ENCODE measurements at places on chromosomes 5 and 9.

DNA sequence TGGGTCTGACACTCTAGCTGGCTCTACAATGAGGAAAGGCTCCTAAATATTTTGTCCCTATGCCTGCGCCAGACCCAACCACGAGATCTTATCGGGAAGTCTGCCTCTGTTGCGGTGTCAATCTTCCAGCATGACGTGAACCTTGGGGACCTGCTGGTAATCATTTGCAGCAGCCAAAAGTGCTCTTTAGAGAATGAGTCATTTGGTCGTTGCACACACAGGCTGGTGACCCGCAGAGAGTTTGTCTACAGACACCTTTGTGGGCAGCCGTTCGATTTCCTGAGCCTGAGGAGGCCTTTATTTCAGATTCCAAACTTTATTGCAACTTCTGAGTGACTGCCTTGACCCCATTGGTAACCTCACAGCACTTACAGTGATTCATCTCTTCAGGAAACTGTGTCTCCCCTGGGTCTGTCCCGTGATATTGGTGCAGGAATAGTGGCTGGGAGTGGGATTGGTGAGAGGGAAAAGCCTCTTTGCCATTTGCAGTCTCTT, 326.1 kb downstream of the NSG2 start:
- DNase-seq: no peak

DNA sequence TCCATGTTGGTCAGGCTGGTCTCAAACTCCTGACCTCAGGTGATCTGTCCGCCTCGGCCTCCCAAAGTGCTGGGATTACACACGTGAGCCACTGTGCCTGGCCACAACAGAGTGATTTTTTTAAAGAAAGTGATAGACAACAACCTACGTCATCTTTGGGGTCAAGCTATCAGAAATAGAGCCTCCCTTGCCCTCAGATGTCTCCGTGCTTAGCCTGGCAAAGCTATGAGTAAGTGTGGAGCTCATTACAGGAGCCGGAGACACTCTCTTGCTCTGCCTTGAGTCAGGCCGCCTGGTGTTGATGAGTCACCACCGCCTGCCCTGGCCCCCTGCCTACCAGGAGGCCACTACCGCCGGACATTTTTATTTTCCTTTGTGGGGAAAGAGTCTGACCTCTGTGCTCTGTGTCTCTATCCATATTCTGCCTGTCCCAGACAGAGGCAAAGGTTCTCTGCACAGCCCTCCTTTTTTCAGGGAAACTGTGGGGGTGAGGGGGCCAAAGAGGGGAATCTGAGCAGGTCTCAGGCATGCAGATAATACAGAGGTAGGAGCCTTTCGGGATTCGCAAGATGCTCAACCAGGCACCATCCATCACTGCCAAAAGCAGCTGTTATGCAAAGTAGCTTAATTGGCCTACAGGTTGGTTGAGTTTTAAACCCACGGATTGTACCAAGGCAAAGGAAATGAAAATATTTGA, 123.7 kb upstream of the CPEB4 start:
- peak; percentile 90 for DNase-seq

- no peak for DNase-seq
These were observed 260.0 kb downstream of the MAST4 start for GRCh38 chr5:66856041-66856805.

GRCh38 chr9:32253731-32254130, 130.7 kb upstream of the ACO1 start:
- no peak for DNase-seq

- peak; percentile 96 for DNase-seq
These were observed 213.9 kb upstream of the FBXL7 start for GRCh38 chr5:15285901-15286583.
